Calu3 (cell line): ENCODE measurements at places on chromosomes 1 and 21.

DNA sequence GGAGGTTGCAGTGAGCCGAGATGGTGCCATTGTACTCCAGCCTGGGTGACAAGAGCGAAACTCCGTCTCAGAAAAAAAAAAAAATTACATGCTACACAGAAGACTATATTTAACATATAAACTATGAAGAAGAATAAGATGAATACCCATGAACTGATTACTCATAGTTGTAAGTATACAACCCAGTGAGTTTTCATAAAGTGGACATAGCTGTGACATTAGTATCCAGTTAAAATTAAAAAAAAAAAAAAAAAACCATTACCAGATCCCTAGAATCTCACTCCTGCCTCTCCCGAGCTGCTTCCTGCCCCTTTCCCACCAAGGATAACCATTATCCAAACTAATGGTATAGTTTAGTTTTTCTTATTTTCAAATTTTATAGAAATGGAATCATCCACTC, 37.4 kb downstream of the UBE4B start:
- DNase-seq, result no peak

GRCh38 chr1:113983826-113984225, 4.6 kb downstream of the OLFML3 start:
- no peak for DNase-seq

- DNase-seq, result no peak
Measured at GRCh38 chr1:87346130-87346814, 17.6 kb downstream of the LMO4 start.

GRCh38 chr1:50095716-50096115, 13.0 kb upstream of the ELAVL4 start:
- DNase-seq, result no peak

GRCh38 chr1:192011525-192011924, 146.7 kb upstream of the RGS18 start:
- DNase-seq, result no peak

- DNase-seq, result no peak
Measured at GRCh38 chr1:62159940-62160348, 34.7 kb upstream of the L1TD1 start.

DNA sequence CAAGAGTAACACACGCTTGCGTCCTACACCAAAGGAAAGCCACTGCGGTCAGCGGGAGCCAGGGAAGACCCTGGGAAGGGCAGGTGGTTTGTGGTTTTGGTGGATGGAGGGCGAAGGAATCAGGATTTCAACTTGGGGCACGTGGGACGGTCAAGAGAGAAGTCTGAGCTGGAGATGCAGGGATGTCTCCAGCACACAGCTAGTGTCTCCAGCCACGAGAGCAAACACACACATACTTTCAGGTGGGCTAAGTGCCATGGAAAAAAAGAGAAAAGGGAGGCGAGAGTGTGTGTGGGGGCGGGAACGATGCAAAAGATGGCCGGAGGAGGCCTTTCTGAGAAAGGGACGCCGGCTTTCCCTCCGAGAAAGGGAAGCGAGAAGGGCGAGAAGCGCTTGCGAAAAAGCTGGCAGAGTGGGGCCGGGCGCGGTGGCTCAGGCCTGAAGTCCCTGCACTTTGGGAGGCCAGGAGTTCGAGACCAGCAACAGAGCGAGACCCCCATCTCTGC, 1.4 kb upstream of the SRRM1 start:
- DNase-seq, result no peak

GRCh38 chr1:236407059-236407458, 13.0 kb downstream of the EDARADD start:
- no peak for DNase-seq

- no peak for DNase-seq
Measured at GRCh38 chr1:182861994-182862393, 22.8 kb downstream of the DHX9 start.

DNA sequence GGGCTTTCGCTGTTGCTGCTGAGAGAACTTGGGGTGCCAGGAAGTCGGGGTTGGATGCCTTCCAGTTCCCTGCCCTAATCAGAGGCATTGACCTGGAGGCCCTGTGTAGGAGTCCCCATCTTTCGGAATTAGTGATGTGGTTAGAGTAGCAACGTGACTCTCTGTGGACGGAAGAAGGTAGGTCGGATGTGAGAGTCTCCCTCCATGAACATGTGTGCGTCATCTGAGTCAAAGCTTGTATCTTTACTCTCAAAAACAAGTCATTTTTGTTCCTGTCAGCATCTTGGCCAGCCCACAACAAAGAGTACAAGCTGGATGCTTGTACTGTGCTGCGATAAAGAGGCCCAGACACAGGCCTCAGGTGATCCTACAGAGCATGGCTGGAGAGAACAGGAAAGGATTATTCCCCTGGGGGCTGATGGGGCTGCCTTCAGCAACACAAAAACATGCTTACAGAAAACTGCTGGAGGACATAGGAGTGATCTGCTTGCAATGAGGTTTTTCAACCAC, 31.0 kb upstream of the IL10 start:
- DNase-seq, result no peak

GRCh38 chr1:215210167-215210566, 127.6 kb downstream of the KCNK2 start:
- DNase-seq, result no peak

GRCh38 chr1:8142955-8143629, 117.0 kb upstream of the ERRFI1 start:
- DNase-seq, result no peak

GRCh38 chr1:176656257-176656995, 193.5 kb downstream of the PAPPA2 start:
- no peak for DNase-seq

DNA sequence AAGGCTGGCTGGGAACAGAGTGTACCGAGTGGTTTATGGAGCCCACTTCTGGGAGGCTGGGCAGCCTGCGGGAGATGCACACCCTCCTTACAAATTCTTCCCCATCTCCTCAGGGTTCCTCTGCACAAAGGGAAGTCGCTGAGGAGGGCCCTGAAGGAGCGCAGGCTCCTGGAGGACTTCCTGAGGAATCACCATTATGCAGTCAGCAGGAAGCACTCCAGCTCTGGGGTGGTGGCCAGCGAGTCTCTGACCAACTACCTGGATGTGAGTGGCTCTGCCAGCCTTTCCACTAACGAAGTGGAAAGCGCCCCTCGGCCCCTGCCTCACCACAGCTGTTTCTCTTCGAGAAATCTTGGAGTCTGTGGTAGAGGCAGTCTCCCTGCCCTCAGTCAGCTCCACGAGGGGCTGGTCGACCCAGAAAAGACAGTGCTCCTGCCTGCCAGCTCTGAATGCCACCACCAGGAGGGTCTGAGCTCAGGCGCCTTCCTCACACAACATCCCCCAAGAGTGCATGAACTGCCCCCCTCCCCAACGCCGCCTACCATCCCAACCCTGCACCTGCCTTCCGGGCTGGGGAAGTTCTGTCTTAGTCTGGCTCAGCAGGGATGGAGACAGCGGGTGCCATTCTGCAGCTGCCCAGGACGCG, 31.8 kb downstream of the PROK1 start:
- no peak for DNase-seq

DNA sequence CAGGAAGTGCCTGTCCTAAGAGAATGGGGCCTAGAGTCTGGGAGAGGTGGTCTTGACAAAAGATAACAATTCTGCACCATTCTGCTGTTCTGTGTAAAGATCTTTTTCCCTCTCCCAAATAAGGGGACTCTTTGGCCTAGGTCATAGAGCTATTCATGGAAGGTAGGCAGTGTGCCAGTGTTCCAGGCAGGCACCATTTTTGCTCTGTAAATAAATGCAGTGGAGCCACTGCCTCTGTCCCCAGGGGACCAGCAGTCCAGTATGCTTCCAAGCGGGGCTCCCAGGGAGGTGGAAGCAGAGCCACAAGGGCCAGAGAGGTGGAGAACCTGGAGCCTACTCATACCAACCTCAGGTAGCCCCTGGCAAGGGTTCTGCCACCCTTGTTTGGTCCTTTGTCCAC, 25.9 kb downstream of the KCNA2 start:
- DNase-seq, result no peak

GRCh38 chr1:242225767-242226573, 227.1 kb upstream of the MAP1LC3C start:
- DNase-seq, result no peak

DNA sequence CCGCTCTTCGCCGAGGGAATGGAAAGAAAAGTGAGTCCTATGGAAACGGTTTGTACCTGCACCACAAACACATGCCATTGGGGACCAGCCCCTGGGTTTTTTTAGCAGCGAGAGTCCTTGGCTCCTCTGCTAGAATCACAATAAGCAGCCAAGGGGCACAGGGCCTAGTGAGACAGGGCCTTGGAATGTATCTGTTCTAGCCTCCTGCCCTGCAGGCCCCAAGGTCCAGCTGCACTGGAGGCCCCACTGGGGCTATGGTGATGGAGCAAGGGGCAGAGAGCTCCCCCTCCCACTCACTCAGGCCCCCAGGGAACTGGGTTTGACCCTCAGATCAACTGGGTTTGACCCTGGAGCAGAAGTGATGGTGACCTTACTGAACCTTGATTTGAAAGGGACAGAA, 14.4 kb downstream of the SHISA4 start:
- no peak for DNase-seq

DNA sequence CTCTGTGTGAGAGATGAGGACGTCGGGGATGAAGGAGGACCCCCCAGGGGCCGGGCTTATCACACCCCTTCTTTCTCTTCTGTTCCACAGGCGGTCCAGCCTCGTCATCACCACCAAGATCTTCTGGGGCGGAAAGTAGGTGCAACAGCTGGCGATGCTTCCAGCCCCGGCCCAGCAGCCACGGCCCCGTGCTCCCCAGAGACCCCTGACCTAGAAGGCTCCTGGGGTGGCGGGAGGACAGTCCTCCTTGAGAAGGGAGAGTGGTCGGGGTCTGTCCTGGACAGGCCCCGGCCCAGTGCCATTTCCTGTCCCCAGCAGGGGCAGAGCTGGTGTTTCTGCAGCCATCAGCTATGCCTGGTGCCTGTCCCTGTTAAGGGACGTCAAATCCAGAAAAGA, 41.7 kb downstream of the KCNAB2 start:
- no peak for DNase-seq

DNA sequence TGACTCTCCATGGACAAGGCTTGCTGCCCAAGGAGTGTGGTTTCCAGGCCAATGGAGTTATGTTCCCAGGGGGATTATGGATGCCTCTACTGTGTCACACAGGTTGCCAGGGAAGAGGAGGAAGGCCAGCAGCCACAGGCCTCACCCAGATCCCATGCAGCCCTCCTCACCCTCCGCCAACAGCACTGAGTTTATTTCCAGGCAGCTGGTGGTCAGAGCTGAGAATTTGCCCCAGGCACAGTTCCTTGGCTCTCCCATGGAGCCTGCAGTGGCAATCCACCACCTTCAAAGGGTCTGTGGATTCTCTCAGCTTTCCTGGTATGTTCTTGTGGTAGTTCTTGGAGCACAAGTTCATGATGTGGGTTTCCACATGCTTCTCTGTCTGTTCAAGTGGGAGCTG, 79.2 kb downstream of the NTNG1 start:
- no peak for DNase-seq

- DNase-seq, result peak; percentile 28
Measured at GRCh38 chr1:39955547-39956539, 898 bp downstream of the MFSD2A start.

DNA sequence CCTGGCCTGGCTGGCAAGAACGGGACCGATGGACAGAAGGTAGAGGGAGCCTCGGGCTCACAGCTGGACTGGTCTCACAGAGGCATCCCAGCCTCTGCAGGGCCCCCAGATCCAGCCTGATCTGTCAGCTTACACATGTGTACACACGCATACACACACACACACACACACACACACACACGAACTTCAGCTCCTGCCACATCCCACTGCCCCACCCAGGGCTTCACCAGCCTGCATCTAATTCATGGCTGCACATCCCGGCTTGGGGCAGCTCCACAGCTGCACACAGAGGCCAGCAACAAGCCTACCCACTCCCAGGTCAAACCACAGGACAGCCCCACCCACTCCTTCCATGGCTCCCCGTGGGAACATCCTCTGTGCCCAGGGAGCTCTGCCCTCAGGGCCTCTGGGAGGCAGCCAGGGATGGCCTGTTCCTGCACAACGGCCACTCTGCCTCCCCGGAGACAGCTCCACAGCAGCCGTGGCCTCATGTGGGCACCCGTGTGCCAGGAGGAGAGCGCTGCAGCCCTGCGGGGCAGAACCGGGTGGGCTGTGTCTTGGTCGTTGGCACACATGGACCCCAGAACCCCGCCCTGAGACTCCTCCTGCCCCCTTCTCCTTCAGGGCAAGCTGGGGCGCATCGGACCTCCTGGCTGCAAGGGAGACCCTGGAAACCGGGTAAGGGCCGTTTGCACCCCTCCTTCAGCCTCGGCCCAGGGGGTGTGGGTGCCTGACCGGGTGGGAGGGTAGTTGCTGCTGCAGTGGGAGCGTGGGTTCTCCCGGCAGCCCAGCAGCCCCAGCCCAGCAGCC, 19.1 kb downstream of the COL6A2 start:
- DNase-seq, result no peak

GRCh38 chr1:183757061-183757460, 47.9 kb upstream of the RGL1 start:
- DNase-seq, result no peak
